ENCODE measurements at places on chromosomes 7 and 10.

DNA sequence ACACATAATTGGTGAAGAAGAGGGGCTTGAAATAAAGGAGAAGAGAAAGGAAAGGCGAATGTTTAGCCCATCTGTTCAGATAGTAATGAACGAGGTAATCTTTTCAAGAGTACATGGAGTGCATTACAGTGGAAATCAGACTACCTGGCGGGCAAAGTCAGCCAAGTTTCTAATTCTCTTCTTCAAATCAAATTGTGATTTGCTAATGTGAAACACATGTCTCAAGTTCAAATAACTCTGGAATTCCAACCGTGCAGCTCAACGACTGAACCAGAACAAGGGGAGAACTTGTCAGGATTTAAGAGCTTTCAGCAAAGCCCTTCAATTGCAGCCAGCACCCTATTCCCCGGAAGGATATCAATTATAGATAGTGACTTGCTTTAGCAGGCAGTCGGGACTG, 216.9 kb downstream of the GLI3 start:
- no peak for DNase-seq

GRCh38 chr10:72511459-72511858, 114.4 kb downstream of the MICU1 start:
- DNase-seq: no peak

GRCh38 chr10:53664282-53665019, 891.9 kb upstream of the MBL2 start:
- DNase-seq: no peak

GRCh38 chr7:42445691-42446090, 208.7 kb upstream of the GLI3 start:
- DNase-seq: no peak

GRCh38 chr7:46534664-46535588, 613.9 kb upstream of the IGFBP3 start:
- DNase-seq: no peak

GRCh38 chr10:29998142-29998808, 61.1 kb downstream of the JCAD start:
- DNase-seq: peak; percentile 71

- no peak for DNase-seq
These were observed 73.9 kb downstream of the IGF2BP3 start for GRCh38 chr7:23396222-23397015.

All from lower leg skin (tissue), 4 donors.